ENCODE measurements at places on chromosomes 13 and 19.

- DNase-seq, result no peak
These were observed 3.5 kb downstream of the GRTP1 start for GRCh38 chr13:113360446-113360845.

- no peak for DNase-seq
These were observed 1.3 kb downstream of the GMFG start for GRCh38 chr19:39334444-39334976.

GRCh38 chr13:50910485-50910805, 854 bp downstream of the RNASEH2B start:
- DNase-seq, result peak; percentile 79

DNA sequence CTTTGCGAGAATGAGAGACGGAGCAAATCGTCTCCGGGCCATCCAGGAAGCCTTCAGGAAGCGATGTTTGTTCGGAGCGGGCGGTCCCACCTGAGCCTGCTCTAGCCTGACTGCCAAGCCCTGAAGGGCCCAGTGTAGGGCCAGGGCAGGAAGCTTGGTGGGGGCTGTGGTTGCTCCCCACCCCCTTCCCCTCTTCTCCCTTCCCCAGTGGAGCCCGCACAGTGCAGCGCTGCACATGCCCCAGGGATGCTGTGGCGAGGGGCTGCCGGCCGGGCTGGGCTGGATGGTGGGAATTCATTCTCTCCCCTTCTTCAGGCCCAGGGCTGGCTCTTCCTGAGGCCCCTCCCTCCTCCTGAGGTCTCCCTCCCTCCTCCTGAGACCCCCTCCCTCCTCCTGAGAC, 7.1 kb upstream of the GRTP1 start:
- DNase-seq, result no peak

Measured in myocyte (in vitro differentiated cells).